ENCODE measurements at places on chromosomes 11 and 22.

DNA sequence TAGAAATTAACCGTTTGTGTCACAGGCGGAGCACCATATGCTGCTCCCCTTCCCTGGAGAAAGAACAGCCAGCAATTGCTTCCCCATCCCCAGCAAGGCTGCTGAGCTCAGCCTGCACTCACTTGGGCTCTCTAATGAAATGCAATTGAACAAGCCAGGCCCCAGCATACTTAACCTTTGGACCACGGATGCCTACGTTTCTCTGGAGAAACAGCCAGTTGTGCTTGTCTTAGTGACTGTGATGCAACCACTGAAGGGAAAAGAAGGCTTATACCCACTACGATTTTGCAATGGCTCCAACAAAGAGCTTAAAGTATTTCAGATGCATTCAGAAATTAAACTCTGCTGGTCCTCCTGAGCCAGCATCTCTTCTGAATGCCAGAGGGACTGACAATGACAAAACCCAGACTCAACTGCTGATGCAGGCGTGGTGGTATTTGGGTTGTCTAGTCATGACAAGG, 51.3 kb upstream of the SESN3 start:
- DNase-seq = no peak

DNA sequence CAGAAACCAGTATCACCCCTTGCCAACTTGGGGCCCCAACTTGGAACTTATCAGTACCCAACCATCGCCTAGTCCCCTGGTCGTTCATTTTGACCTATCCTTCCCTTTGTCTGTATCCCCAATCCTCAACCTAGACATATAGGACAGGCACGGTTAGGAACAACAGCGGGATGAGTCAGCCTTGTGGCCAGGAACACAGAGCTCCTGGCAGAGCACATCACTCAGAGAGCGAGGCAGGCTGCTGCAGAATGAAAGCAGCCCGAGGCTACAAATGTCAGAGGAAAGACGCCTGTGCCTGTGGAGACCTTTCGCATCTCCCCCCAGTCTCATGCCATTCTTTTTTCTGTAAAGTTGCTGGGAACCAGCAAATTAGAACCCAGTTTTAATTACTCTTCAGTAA, 14.6 kb downstream of the DKK3 start:
- peak; percentile 27 for DNase-seq

- DNase-seq = peak; percentile 70
Observed at GRCh38 chr22:40898850-40899357, 37.0 kb upstream of the DNAJB7 start.

DNA sequence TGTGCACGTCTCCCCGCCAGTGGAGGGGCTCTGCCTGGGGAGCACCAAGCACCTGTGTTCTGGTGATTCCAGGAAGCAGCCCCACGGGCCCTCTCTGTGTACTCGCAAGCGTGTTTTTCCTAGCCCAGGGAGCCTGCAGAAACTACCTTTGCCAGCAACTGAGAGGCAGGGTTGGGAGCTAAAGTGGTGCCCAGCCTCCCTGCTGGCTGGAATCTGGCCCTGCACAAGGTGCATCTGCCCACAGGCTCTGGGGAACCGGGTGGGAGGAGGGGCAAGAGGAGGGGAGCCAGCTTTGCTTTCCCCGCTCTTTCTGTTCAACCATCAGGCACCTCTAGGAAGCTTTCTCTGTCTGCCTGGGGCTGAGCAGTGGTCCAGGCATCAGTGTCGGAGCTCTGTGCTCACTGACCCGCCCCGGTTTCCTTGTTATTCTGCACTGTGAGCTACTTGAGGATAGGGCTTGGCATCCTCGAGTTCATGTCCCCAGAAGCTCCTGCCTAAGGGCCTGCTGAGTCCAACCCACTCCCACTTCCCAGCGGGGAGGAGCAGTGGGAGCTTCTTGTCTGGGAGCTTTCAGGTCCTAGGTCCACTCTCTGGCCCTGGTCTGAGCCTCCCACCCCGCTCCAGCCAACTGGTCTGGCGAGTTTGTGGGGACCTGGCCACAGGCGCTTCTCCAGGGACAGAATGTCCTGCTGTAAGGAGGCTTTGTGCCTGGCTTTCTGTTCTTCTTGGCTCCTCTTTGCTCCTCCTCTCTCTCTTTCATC, 14.9 kb downstream of the DAGLA start:
- no peak for DNase-seq

GRCh38 chr11:65576867-65577755, 1.3 kb downstream of the EHBP1L1 start:
- peak; percentile 52 for DNase-seq

DNA sequence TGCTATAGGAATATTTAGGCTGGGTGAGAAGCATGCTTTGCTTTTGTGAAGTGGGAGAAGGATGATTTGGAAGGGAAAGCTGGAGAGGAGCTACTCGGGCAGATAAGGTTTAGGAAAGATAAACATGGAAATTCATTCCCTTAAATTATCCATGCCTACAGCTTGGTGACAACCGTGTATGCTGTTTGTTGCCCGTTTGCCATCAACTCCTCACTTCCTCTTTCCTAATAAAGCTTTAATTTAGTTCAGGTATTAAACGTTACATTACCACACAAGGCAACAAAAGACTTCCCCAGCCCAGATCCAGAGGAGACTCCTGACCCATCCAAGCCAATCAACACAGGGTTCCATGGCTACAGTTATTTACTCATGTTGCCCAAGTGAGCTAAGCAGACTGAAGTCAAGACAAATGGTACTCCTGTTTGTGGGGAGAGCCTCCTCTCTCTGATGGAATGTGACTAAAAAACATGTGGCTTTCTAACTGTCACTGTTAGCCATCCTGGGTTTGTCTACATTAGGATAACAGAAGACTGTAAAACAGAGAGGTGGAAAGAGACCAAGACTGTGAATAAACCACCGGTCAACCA, 101.7 kb upstream of the GRAMD1B start:
- DNase-seq = no peak

DNA sequence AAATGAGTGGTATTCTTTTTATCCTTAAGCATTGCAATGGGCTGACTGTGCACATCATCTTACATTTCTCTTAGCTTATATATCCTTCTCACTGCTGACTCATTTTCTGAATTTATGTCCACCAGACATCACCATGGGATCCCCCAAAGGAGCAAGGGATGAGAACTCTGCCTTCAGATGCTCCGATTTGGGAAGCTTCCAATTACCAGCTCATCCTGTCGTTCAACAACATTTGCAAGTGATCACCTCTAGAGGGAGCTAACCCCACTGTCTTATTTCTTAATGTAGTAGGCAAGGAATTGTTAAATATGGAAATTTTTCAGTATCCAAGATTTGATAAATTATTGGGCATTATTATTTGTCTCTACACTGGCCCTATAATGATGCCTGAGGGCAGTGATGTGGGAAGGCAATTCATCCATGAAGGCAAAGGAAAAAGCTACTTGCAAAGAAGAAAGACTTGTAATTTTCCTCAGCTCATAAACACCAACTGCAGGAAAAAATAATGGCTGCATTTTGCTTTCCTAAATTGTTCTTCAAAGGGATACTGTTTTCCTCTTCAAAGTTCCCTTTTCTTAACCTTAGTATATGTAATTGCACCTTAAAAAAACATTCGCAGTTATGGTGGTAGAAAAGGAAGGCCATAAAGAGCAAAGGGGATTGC, 102.4 kb upstream of the FSHB start:
- peak; percentile 46 for DNase-seq

DNA sequence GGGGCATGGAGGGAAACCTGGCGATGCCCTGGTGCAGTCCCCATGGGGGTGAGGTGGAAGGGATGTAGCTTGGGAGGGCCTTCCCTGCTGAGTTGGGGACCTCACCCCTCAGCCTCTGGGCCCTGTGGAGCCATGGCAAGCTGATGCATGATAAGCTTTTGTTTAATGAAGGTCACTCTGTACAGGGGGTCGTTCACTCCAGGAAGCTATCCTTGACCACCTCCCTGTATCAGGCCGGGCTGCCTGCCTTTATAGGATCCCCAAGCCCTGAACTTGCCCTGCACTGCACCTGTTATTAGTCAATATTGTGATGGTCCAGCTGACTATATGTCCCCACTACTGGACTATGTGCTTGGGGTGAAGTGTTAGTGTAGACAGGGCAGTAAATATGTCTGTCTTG, 49.7 kb upstream of the MYEOV start:
- DNase-seq = no peak

- DNase-seq = no peak
Observed at GRCh38 chr11:17790453-17790852, 55.9 kb downstream of the KCNC1 start.

DNA sequence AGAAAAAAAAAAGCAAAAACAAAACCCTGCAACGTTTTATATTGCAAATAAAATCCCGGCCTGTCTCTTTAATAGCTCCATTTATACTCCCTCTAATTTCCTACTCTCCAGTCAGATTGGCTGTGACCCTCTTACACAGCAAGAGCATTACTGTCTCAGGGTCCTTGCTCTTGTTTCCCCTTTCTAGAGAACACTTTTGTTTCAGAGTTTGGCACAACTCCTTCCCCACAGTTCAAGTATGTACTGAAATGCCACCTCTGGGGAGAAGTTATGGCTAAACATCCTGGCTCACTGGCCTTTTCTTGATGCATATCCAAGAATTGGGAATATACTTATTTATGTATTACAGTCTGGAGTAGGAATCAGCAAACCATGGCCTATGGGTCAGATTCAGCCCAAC, 2.6 kb downstream of the CASP12 start:
- no peak for DNase-seq

DNA sequence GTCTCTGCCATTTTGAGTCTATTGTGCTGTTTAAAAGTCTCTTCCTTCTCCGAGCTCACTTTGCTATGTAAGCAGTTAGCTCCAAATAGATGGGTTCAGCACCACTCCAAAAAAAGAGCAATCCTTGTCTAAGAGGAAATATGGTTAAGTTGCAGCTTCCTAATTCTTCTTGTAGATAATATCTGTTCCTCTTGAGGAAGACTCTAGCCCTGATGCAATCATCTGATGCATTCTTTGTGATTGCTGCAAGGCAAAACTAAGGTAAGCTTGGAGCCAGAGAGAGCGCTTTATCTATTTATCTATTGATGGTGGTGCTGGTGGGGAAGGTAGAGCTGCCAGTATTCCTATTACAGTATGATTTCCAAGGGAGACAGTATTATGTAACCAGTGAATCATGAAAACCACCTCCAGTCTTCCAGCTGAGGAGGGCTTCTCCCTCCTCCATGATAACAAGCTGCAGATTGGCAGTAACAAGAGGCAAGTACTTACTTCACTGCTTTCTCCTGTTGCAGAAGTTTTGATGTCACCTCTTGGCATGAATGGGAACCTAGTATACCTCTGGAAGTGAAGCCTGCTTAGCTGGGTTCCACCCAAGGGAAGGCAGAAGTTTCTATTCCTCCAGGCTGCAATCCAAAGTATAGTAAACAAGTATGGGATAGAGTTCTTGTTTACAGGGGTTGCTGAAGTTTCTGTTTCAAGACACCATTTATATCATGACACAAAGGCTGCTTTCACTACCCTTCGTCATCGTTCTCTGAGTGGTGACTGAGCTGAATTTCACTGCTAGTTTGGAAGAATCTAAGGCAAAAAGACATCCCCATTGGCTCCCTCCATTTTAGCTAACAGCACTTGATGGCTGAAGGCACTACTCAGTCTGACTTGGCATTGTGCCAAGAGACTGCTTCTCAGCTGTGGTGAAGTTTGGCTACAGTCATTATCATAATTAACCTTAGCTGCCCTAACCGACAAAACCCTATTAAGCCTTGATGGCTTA, 49.7 kb downstream of the FDX1 start:
- DNase-seq = peak; percentile 17

DNA sequence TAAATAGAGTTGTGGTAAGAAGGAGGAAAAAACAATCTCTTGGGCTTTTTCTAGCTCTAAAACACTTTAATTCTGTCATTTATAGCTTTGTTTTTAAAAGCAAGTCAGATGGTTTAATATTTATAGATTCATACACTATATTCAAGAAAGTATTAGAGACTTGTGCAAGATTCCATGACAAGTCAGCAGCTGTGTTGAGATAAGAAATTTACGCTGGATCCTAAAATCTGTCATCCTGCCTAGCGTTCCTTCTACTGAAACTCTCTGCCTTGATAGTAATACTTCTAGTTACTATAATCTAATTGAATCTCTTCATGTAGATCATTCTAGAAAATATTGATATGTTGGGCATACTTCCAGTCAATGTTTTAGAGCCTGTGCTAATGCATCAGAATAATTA, 721.8 kb downstream of the CNTN5 start:
- no peak for DNase-seq

- DNase-seq = no peak
Observed at GRCh38 chr11:31818874-31819331, 7.8 kb upstream of the PAX6 start.

DNA sequence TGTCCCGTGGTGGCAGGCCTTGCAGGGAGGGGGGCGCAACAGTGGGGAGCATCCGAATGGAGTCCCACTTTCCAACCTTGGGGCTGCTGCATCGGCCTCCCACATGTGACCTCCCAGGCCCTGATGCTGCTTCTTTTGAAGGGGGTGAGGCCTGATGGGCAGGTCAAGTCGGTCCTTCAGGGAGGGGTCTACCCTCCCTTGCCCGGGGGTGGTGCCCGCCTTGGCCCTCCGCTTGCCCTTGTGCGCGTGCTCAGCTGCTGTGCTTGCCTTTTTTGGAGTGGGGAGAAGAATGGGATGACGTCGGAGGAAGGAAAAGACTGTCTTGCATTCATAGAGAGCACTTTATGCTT, 66.9 kb downstream of the PRDM11 start:
- DNase-seq = no peak

GRCh38 chr11:126480015-126480409, 124.5 kb downstream of the ST3GAL4 start:
- DNase-seq = no peak

GRCh38 chr11:121644187-121644512, 191.4 kb upstream of the SORL1-AS1 start:
- no peak for DNase-seq

DNA sequence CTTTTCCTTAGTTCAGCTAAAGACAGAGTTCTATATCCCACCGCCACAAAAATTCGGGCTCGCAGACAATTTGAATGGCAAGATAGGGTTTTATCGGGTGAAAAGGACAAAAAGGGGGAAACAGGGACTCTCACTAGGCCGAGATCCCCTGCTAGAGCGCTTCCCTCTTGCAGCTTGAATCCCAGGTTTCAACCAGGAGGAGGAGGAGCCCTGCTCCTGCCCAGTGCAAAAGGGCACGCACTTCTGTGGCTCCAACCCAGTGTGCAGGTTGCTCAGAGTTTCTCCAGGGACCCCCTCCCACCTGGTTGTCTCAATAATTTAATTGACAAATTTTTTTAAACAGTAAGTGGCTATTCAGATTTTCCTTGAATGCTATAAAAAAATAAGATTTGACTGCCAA, 152.6 kb upstream of the LUZP2 start:
- DNase-seq = no peak

- no peak for DNase-seq
Observed at GRCh38 chr11:3156282-3156660, 8.8 kb downstream of the OSBPL5 start.

GRCh38 chr11:70399681-70400112, 1.4 kb downstream of the CTTN start:
- peak; percentile 82 for DNase-seq

GRCh38 chr11:118152552-118153471, at the start of gene SCN4B:
SCN4B (minus strand) TSS chr11:118152823; CDS start chr11:118152673, 150 bp downstream.
- peak; percentile 49 for DNase-seq

DNA sequence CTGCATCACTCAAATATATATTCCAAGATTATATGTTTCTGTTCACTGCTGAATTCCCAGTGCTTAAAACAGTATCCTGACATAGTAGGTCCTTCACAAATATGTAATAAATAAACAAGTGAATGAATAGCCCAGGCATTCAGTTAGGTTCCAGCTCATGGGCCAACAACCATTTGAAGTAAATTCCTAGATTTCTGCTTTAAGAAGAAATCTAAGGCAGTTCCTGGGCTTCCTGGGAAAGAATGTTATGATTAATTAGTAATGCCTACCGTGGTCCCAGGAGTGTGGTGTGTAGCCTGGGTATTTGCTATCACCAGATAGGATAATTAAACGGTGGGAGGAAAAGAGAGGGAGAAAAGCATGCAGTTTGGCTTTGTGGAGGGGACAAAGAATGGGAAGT, 576.8 kb downstream of the SOX6 start:
- no peak for DNase-seq
